Activated naive CD4-positive, alpha-beta T cell treated with anti-CD3 and anti-CD28 coated beads for 36 hours (primary cell): ENCODE measurements at places on chromosomes 4 and X. TPM values are rescaled to one million over a fixed set of nuclear protein-coding genes. Genes with fewer than 3 reads are reported as not detected.

IL2 gene
- 142 TPM for total RNA-seq

ARHGAP36 gene
- total RNA-seq = not detected

CFAP97 gene
- total RNA-seq = 38.4 TPM

PLS3 gene
- 0.81 TPM for total RNA-seq

NUP62CL gene
- 3.6 TPM for total RNA-seq

SLIT2 gene
- not detected for total RNA-seq

SLC49A3 gene
- not detected for total RNA-seq

HS3ST1 gene
- not detected for total RNA-seq

GABRA4 gene
- not detected for total RNA-seq

IL1RAPL1 gene
- not detected for total RNA-seq

HGFAC gene
- total RNA-seq = not detected

BEX5 gene
- 6.6 TPM for total RNA-seq

GPR82 gene
- not detected for total RNA-seq

AFM gene
- not detected for total RNA-seq

MAGEA2 gene
- not detected for total RNA-seq

PNMA3 gene
- 0.98 TPM for total RNA-seq

ETDA gene
- total RNA-seq = not detected

TMPRSS11A gene
- not detected for total RNA-seq

RTL5 gene
- total RNA-seq = 0.10 TPM

HPGD gene
- 2.8 TPM for total RNA-seq

ZNF718 gene
- 12.8 TPM for total RNA-seq

HPSE gene
- 13.5 TPM for total RNA-seq

SPANXN4 gene
- total RNA-seq = not detected

ZNF732 gene
- total RNA-seq = not detected

RRH gene
- total RNA-seq = not detected

AKAP4 gene
- not detected for total RNA-seq

CETN2 gene
- total RNA-seq = 10.1 TPM

H2BW2 gene
- not detected for total RNA-seq

UGT2A1 gene
- total RNA-seq = not detected

SULT1B1 gene
- 5.4 TPM for total RNA-seq

AMOT gene
- total RNA-seq = 1.5 TPM

MTMR8 gene
- 6.4 TPM for total RNA-seq

CT55 gene
- not detected for total RNA-seq

FHDC1 gene
- total RNA-seq = 0.07 TPM

ITIH6 gene
- not detected for total RNA-seq

TMEM156 gene
- 11.3 TPM for total RNA-seq

LDOC1 gene
- total RNA-seq = 5.4 TPM

S100G gene
- total RNA-seq = not detected

PRDM5 gene
- 0.20 TPM for total RNA-seq

CCDC158 gene
- total RNA-seq = not detected

DMP1 gene
- total RNA-seq = not detected

ENAM gene
- not detected for total RNA-seq

GRIA2 gene
- total RNA-seq = not detected

SMIM31 gene
- total RNA-seq = not detected

DUSP9 gene
- not detected for total RNA-seq

GASK1B gene
- total RNA-seq = not detected

ARHGAP4 gene
- total RNA-seq = 154 TPM

EDA gene
- total RNA-seq = 5.1 TPM

MAGEA11 gene
- not detected for total RNA-seq

TRPC3 gene
- total RNA-seq = 2.0 TPM

BEND2 gene
- not detected for total RNA-seq

PRAF2 gene
- total RNA-seq = 14.8 TPM

GLRA2 gene
- not detected for total RNA-seq

IL2RG gene
- total RNA-seq = 148 TPM
